ENCODE measurements at places on chromosomes 2 and 18. TPM values are rescaled to one million over a fixed set of nuclear protein-coding genes. Genes with fewer than 3 reads are reported as not detected.

ALKAL2 gene
- 0.60 TPM for total RNA-seq

APLF gene
- total RNA-seq, result 5.5 TPM

AQP4 gene
- total RNA-seq, result not detected

LYPD6B gene
- not detected for total RNA-seq

ZNF521 gene
- total RNA-seq, result not detected

SLC9A4 gene
- total RNA-seq, result not detected

ALK gene
- not detected for total RNA-seq

FSHR gene
- not detected for total RNA-seq

DYSF gene
- total RNA-seq, result 0.77 TPM

CFAP221 gene
- not detected for total RNA-seq

GAREM1 gene
- 0.19 TPM for total RNA-seq

Data from activated T-cell treated with anti-CD3 and anti-CD28 coated beads, Interleukin-2, amount 50 U/mL, for 72 hours (primary cell).